NCI-H345 (cell line): ENCODE measurements at places on chromosomes 13 and 19.

DNA sequence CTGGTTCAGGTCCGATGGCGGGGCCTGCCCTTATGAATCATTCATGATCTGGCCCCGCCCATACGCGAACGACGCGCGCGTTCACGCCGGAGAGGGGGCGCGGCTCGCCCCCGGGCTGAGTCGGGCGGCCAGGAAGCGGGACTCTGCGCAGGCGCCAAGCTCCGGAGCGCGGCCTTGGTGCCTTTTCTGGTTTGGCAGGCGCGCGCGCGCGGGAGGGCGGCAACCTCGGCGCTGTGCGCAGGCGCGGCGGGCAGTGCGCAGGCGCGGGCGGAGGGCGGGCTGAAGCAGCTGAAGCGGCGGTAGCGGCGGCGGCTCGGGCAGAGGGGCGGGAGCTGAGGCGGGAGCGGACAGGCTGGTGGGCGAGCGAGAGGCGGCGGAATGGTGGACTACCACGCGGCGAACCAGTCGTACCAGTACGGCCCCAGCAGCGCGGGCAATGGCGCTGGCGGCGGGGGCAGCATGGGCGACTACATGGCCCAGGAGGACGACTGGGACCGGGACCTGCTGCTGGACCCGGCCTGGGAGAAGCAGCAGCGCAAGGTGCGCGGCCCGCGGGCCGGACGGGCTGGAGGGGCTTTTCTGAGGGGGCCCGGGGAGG lies at the start of gene ACTN4:
ACTN4 (plus strand) TSS at position 282 of the 598 bp plus-strand sequence; CDS start at position 379, 97 bp downstream.
- peak; percentile 100 for DNase-seq

DNA sequence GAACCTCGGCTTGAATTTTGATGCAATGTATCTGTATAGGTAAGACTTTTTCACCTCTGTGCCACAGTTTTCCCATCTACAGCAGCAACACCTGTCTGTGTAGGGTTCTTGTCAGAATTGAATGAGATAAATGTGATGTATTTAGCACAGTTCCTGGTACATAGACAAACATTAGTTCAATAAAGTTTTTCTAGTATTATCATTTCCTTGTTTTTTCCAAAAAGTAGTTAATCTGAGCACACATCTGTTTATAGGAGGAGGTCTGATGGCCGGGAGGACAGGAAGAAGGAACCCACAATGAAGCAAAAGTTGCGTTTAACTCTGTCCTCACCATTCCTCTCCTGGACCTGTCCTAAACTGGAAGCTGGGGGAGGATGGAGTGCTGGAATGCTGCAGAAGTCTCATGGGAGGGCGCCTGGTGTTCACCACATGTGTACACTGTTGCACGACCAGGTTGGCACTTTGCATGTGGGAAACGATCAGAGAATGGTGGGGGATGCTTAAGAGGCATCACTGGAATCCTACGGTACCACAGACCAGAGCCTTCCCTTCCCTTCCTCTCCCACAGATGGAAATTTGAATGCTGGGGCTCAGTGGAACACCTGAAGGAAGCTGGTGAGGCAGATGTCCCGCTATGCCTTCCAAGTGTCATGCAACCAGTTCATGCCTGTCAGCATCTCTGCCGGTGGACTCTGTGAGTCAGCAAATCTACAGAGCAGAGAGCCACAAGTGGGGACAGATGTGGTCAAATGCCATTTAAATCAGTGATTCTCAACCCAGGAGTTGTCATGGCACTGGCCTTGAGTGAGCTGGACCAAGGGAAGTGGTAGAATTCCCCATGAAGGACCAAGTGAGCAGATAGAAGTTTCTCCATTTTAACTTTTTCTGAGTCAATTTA lies 315.6 kb downstream of the DLEU7 start:
- no peak for DNase-seq

GRCh38 chr13:100917011-100917410 lies 242.4 kb upstream of the TMTC4 start:
- DNase-seq, result no peak

DNA sequence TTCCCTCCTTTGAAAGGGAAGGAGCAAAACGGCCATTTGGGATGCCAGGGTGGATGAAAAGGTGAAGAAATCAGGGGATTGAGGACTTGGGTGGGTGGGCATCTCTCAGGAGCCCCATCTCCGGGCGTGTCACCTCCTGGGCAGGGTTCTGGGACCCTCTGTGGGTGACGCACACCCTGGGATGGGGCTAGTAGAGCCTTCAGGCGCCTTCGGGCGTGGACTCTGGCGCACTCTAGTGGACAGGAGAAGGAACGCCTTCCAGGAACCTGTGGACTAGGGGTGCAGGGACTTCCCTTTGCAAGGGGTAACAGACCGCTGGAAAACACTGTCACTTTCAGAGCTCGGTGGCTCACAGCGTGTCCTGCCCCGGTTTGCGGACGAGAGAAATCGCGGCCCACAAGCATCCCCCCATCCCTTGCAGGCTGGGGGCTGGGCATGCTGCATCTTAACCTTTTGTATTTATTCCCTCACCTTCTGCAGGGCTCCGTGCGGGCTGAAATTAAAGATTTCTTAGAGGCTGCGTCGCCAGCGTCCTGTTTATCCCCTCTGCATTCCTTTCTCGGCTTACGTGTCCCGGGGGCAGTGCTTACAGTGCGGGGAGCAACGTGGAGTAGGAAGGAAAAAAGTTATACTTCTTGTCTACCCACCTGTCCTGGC lies 15.2 kb upstream of the S1PR4 start:
- peak; percentile 85 for DNase-seq

DNA sequence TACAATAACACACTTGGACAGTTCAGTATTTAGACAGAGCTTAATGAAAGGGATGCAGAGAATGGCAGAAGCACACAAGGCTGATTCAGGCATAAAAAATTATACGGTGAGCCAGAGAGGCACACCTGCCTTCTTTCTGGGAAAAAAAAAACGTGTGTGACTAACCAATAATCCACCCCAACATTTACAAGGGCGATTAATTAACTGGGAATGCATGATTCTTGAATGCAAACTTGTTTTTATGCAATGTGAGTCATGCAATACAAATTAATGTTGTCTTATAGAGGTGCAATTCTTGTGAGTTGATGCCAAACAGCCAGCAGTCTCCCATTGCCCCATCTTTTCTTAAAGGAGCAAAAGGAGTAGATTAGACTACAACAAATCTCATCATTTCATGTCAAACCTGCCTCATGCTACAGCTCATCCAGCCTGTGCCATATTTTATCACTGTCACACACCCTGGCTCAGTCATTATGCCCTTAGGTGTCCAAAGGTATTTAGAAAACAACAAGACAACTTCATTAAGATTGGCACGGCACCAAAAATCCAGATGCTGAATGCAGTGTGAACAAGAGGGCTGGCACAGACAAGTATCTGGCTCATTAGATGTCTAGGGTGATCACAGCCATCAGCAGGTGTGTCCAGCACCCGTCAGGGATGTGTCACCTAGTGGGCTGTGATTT lies 721.1 kb downstream of the EFNB2 start:
- peak; percentile 36 for DNase-seq
